ENCODE measurements at places on chromosomes 11 and 22. TPM values are rescaled to one million over a fixed set of nuclear protein-coding genes. Genes with fewer than 3 reads are reported as not detected.

- no peak for DNase-seq
These were observed 195.2 kb downstream of the NAV2 start for GRCh38 chr11:19907839-19908238.

- no peak for DNase-seq
These were observed 319.0 kb downstream of the DDX10 start for GRCh38 chr11:108983636-108984420.

DNA sequence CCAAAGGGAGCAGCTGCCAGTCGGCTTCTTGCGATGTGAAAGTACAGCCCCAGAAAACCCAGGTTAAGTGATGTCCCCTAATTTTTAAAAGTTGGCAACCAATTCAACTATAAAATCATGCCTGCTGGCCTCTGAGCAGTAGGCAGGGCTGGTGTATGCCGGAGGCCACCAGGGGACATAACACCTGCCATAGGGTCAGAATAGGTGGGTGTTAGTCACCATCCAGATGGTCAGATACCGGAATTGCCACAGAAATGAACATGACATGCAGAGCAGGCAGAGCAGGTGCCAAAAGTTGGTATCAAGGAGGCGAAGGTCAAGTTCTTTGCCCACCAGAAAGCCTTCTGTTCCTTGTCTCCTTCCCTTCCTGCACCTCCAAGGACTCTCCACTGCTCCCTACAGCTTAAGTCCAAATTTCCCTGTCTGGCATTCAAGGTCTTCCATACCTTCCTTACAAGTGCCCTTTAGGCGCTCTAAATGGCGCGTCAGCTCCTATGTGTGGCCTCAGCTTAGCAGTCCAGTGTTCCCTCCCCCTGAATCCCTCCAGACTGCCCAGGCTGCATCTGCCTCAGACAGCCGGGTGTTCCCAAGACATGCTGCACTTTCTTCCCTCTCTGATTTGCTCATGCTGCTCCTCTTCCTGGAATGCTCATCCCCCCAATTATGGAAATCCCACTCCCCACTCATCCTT lies 45.1 kb downstream of the PTPRJ start:
- DNase-seq: no peak

DNA sequence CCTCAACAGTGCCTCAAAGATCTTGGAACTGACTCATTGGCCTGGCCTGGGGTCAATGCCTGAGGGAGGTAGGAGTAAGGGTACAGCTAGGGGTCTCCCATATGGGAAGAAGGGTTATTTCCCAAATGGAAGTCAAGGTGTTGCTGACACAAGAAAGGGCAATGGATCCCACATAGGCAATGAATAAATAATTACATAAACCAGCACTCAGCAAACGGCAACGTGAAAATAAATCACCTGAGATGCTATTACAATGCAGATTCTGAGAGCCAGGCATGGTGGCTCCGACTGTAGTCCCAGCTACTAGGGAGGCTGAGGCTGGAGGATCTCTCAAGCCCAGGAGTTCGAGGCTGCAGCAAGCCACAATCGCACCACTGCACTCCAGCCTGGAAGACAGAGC lies 36.5 kb upstream of the SLC35C1 start:
- no peak for DNase-seq

GAL3ST1 gene
- total RNA-seq: 8.4 TPM
